ENCODE measurements at places on chromosomes 5 and 9.

DNA sequence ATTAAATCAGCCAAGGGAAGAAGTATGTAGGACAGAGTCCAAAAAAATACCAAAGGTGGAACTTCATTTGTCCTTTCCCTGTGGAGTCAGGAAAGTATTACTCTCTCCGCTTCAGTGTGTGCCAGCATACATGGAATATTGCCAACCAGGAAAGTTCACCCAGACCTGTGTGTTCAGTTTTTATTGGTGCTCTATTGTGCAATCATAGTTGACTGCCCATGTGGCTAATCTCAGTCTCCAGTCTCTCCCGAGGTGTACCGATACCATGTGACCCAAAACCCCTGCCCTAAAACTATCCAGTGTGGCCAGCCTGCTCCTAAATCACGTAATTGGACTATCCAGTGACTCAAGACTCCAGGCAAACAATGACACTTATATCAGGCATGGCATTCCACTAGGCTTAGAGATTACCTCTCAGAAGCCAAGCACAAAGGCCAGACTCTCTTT is 38.8 kb downstream of the NFX1 start:
- DNase-seq: no peak

DNA sequence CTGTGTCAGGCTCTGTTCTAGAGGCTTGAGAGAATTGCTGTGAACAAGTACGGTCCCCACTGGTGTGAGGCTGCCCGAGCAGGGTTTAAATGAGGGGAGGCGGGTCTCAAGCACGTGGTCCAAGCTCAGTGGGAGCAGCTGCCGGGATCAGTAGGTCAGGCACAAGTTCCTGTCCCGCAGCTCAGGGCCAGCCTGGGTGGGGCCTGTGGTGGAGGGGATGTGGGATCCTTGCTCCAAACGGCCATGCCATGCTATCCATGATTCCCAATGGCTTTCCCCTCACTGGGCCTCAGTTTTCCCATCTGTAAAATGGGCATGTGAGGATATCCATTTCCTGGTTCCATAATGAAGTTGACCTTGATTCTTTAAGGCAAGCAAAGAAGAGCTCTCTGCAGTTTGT is 17.1 kb downstream of the OBP2B start:
- no peak for DNase-seq

DNA sequence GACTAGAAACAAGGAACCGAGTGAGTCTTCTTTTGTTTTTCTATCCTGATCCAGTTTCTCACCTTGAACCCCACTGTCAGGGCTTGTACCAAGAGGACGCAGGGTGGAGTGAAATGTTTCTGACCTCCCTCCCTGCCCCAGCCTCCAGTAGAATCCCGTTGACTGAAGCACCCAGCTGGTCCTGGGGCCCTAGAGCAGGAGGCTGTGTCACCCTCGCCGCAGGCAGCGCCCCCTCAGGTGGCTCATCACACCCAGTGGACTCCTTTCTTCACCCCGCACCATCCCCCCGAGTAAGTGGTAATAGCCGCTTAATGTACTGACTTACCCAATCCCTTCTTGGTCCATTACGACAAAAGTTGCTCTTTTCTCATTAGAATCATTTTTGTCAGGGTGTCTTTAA is 53.8 kb downstream of the MVB12B start:
- DNase-seq: no peak

- no peak for DNase-seq
These were observed 63.8 kb downstream of the SNCAIP start for GRCh38 chr5:122375801-122376200.

- DNase-seq: no peak
These were observed 756 bp downstream of the VAV2 start for GRCh38 chr9:133991214-133991921.

GRCh38 chr5:171882118-171882517 is 96.5 kb downstream of the SMIM23 start:
- no peak for DNase-seq

DNA sequence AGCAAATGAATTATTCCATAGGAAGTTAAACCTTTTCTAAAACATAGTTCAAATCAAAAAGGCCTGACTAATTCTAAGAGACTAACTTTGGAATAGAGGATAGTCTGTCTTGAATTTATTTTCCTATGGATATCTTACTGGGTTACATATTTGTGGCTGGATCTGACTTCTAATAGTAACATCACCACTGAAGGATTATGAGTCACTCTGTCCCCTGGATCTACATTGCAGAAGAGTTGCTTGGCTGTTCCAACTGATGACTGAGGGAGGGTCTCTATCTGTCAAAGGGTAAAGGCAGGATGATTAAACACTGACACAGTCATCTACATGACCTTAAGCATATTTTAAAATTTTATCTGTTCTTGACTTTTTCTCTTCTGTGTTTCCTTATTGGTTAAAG is 119.6 kb upstream of the FST start:
- no peak for DNase-seq

GRCh38 chr5:160165137-160166068 is 46.2 kb upstream of the PWWP2A start:
- DNase-seq: no peak
